Islet precursor cell (in vitro differentiated cells): ENCODE measurements at places on chromosomes 1 and 21.

DNA sequence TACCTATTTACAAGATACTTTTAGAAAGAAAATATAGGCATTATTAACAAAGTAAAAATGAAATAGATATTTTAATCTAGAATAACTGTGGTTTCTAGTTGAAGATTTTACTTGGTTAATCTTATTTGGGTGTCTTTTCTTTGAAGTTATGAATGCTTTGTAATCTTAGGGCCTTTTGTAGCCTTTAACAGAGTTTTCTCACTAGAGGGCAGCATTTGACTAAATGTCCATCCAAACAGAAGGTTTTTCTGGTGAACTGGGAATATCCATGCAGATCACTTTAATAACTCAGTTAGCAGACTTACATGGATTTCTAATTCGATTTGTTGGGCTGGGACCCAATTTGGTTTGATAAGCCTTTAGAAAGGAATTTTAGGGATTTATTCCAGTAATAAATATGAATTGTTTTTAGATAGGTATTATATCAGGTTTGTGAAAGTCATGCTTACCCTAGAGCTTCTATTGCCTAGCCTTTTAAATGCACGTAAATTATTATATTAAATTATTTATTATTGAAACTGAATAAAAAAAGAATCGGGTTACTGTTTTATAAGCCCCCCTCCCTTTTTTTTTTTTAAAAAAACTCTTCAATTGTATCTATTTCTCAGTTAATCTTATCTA is 119.7 kb downstream of the ZNF326 start:
- no peak for DNase-seq

GRCh38 chr1:156726549-156727226 is 1.6 kb upstream of the METTL25B start:
- DNase-seq = peak; percentile 74

- no peak for DNase-seq
Measured at GRCh38 chr1:22309572-22309971, 142.1 kb upstream of the ZBTB40 start.

GRCh38 chr1:79259390-79260336 is 253.1 kb upstream of the ADGRL4 start:
- DNase-seq = no peak

DNA sequence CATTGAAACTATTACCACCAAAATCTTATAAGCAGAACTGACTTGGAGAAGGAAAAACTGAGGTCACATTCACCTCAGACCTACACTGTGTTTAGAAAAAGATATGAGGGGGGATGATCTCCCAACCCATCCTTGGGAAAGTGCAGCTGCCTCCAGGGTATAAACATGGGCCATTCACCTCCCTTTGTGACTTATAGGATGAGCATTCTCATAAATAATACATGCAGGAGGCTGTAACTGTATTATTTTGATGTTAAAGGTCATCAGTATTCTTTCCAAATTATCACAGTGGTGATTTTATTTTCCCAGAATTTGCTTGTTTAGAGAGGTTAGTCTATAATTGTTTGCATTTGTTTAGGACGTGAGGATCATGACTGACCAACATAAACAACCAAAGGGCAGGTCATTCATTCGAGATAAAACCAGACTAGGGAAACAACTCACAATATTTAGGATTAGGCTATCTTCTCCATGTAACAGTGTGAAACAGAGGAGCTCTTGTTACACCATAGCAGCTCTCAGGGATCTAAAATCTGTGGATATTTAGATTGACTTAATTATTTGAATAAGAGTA is 109.2 kb upstream of the NR5A2 start:
- no peak for DNase-seq

GRCh38 chr1:84973498-84974334 is 23.2 kb downstream of the MCOLN2 start:
- no peak for DNase-seq

DNA sequence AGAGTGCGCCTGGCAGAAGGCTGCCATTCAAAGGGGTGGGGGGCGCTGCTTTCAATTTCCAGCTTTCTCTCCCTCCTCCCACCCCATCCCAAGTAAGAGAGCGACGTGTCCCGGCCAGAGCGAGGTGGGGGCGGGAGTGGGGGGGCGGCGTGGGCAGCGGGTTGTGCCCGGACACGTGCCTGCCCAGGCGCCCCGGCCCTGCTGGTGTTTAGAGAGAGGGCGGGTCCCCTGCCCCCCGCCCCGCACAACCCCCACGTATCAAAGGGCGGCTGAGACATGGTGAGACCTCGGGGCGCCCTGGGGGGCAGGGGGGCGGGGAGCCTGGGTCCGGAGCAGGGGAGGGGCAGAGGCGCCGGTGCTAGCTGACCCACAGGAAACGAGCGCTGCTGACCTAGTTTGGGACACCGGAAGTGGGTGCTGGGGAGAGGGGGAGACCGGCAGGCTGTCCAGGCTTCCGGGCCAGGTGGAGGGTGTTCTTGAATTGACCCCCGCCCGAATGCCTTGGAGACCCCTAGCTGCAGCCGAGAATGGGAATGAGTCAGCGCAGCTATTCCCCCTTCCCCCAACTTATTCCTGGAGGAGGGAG is 1.3 kb downstream of the ZBTB7B start:
- peak; percentile 69 for DNase-seq

- DNase-seq = no peak
Measured at GRCh38 chr1:39902460-39902807, 717 bp upstream of the MYCL start.

DNA sequence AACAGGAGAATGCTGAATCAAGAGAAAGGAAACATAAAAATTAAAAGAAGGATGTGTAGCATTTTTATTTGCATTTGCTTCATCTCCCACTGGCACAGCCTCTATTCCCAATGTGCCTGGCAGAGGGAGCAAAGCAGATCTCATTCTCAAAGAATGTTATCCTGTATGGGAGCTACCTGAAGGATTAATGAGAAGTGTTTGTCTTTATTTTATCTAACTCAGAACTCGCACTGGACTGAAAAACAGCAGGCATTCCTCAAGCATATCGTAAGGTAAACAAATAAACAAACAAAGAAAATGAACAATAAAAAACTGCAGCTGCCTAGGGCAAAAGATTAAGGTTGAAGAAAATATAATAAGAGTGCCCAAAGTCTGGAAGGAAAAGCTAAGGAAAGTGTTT is 12.7 kb upstream of the COL11A1 start:
- no peak for DNase-seq
